Activated gamma-delta T cell treated with Interleukin-2 at 50 U/mL for 16 hours (primary cell): ENCODE measurements at places on chromosomes 4 and X.

DNA sequence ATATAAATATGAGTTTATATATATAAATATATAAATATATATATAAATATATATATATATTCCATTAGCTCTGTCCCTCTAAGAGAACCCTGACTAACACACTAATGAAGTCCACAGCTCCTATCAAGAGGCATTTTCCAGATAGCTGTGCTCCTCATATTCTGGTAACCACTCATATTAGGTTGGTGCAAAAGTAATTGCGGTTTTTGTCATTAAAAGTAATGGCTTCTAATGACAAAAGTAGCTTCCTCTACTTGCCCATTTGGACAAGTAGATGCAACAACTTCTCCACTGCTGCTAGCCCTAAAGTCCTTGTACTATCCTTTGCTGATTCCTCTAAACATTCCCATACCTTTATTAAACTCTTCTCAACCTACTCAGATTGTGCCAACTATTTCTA, 182.0 kb downstream of the THOC2 start:
- DNase-seq: no peak

DNA sequence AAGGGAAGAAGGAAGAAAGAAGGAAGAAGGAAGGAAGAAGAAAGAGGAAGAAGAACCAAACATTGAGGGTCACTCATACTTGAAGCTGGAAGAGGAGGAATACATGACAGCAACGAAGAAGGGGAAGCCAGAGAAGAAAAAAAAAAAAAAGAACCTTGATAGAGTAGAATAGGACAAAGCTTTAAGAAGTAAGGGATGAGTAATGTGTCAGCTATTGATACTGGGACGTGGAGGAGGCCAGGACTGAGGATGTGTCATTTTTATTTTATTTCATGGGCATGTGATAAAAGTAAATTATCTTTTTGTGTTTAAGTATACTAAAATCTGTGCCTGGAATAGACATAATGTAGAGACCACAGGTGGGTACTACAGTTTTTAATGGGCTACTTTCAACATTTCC, 6.4 kb downstream of the EDA2R start:
- no peak for DNase-seq

DNA sequence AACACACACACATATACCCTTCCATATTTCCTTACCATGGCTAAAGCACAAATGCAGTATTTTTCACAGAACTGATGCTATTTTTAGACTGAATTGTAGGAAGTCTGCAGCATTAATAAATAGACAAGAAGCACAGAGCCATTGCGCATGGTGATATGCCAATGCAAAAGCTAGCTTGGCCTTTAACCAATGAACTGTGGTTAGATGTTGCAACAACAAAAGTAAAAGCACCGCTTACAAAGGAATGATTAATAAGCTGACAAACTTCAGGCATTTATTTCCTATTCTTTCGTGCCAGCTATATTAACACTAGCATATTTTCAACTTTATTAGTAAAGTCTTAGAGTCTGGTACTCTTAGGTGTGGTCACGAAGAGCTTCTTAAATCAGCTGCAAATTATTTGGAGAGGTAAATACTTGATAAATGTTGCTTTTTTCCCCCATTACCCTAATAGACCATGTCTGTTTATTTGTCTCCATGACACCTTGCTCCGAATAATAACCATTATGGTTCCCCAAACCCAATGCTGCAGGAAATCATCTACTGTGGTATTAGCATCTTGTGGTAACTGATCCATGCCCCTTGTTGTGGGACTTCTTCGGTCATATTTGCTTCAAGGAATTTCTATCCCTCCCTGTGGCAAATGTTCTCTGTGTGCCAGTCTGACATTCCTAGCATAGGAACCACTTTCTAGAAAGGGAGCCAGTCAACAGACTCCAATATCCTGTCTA, 306.1 kb upstream of the TAPT1 start:
- no peak for DNase-seq

DNA sequence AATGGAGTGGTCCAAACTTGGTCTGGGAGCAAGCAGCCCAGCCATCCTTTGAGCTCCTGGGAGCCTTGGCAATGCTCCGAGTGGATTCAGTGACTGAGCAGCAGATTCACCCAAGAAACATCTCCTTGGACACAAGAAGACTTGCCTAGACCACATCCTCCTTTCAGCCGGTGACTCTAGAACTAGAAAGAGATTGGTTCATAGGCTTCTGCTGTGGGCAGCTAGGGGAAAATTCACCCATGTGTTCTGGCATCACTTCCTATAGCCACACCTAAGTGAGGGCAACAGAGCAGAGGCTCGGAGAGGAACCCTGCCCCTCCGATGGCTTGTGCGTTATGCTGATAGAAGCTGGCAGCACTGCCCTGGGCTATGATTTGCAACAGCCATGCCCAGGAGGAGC, 16.0 kb downstream of the ZNF275 start:
- no peak for DNase-seq

DNA sequence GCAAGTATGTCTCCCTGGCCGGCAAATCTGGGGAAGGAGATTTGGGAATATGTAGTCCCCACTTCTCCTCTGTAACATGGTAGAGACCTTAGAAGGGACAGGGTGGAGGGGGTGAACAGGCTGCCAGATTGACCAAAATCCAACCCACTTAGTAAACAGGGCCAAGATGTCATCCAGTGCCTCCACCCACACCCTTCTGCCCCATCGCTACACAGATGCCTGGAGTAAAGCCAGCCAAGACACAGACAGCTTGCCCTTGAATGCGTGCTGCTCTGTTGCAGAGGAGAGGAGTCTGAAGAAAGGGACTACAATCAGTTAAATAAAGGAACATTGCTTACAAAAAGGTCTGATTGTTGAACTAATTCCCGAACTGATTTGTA, 160.1 kb upstream of the LDB2 start:
- no peak for DNase-seq

DNA sequence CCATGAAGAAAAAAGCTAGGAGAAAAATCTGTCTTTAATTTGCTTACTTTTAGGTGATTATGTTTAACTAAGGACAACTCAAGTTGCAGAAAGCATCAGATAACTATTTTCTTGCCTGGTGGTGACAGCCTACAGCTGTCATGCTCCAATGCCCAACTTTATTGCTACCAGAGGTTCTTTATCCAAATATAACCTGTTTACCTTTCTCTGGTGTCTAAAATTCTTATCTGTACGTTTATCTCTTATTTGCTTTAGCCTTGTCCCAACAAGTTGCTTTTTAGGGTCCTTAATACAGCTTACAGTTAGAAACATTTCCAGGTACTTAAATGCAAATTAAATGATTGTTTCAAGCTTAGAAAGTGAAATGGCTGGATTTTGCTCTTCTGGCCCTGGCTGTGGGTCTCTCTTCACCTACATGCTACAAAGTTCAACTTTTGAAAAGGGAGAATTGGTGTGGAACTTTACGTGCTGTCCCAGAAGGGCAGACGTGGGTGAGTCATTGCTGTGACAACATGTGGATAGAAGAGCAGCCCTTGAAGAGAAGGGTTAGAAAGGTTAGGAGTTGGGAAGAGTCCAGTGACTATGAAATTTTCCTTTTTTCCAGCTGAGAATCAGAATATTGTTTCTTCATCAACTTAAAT, 60.7 kb downstream of the HPGD start:
- no peak for DNase-seq

GRCh38 chrX:49163555-49164419, 1.2 kb downstream of the MAGIX start:
- DNase-seq: peak; percentile 75
